ENCODE measurements at places on chromosomes 16 and 17.

DNA sequence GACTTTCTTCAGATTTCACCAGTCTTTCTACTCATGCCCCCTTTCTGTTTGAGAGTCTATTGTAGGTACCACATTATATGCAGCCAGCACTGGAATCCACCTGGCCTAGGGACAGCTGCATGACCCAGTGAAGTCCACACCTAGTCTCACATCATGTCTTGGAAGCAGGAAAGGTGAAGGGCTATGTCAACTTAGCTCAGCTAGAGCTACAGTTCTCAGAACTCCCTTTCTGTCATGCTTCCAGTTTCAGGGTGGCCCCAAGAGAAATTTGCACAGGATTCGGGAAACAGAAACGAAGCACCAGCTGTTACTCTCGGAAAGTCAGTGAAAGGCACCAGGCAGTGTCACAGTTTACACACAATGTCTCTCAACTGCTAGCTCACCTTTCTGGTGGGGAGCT is 51.6 kb upstream of the NLRP1 start:
- no peak for ATAC-seq

DNA sequence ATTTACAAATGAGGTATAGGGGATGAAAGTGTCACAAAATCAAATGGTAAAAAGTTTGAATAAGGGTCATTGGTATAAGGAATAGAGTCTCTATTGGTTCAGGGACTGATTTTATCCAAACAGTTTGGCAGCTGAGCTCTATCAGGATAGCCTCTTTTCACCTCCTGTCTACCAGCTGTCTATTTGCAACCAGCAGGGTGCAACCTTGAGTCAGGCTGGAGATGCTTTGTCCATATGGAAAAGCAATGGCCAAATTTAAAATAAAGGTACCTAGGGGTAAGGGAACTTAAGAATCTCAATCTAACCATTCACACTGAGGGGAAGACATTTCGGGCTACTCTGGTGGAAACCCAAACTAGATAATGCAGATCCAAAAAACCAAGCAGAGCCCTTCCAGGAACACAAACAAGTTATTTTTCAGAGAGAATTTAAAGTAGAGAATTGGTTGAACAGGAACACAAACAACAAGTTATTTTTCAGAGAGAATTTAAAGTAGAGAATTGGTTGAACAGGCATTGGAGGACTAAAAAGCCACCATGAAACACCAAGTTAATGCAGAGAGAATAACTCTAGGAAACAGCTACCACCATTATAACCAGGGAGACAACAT is 12.6 kb upstream of the CA10 start:
- no peak for ATAC-seq

DNA sequence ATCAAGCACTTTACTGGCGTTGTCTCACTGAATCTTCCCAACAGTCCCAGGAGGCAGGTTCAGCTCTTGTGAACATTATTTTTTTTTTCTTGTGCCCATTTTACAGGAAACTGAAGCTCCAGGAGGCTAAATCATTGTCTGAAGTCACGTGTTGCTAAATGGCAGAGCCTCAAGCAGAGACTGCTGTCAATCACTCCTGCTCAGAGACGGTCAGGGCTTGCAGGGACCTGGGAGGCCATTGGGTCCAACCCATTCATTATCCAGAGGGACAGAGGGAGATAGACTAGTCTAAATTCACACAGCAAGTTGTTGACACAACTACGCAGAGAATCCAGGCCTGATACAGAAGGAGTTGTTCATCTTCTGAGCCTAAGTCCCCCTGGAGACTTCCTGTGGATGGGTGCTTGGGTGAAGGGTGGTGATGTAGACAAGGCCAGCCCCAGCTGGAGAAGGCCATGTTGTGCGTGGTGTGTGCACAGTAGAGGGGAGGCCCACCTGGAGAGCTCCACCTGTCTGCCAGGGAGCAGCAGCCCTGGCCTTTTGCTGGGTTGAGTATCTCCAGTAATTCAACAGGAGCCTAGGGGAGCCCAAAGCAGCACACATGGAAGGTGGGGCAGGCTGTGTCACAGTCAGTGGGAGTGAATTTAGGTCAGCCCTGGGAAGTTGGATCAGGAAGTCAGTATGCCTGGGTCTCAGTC is 24.3 kb upstream of the C1QL1 start:
- ATAC-seq, result no peak

GRCh38 chr17:65550075-65550662 is 11.3 kb downstream of the AXIN2 start:
- ATAC-seq, result no peak

- peak; percentile 87 for ATAC-seq
These were observed 22.7 kb downstream of the TMEM114 start for GRCh38 chr16:8567355-8568230.

- no peak for ATAC-seq
These were observed 26.0 kb upstream of the MMP2 start for GRCh38 chr16:55452996-55453395.

DNA sequence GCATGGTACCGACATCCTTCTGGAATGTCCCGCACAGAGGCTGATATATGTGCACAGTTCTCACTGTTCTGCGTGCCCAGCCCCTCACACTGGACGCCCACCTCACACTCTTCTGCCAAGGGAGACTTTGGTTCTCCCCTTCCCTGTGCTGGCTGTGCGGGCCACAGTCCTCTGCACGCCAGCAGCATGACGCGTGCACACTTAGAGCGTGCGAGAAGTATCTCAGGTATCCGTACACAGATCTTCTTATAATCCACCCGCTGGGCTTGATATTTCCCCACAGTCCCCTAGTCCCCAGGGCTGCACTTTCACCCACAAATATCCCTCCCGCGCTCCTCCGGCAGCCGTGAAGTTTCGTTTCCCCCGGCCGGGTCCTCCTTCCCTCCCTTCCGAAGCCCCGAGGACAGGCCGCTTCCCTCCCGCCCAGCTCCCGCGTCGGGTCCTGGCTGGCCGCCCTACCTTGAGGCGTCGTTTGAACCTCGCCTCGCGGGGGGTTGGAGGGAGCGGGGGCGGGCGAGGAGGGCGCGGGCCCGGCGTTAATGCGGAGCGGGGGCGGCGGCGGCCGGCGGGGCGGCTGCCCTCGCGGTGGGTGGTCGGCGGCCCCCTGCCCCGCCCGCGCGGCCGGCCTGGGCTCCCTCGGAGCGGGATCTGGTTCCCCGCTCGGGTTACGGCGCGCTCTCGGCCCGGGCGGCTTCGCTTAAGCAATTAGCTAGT is 5.0 kb upstream of the FOXF1 start:
- no peak for ATAC-seq

DNA sequence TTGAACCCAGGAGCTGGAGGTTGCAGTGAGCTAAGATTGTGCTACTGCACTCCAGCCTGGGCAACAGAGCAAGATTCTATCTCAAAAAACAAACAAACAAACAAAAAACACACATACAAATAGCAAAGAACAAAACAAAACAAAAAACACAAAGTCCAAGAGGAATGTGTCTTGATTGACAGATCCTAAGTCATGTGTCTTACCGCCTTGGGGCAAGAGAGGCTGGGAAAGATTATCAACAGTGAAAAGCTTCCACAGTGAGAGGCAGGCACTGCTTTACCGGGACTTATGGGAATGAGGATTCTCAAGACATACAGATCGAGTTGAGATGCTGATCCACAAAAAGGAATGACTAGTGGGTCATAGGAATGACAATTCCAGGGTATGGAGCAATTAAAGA is 62.7 kb upstream of the GAS7 start:
- no peak for ATAC-seq

- ATAC-seq, result peak; percentile 54
These were observed 193.4 kb downstream of the LGALS9B start for GRCh38 chr17:20273741-20274500.

GRCh38 chr17:48299760-48300159 is 130.3 kb downstream of the SKAP1 start:
- peak; percentile 84 for ATAC-seq

DNA sequence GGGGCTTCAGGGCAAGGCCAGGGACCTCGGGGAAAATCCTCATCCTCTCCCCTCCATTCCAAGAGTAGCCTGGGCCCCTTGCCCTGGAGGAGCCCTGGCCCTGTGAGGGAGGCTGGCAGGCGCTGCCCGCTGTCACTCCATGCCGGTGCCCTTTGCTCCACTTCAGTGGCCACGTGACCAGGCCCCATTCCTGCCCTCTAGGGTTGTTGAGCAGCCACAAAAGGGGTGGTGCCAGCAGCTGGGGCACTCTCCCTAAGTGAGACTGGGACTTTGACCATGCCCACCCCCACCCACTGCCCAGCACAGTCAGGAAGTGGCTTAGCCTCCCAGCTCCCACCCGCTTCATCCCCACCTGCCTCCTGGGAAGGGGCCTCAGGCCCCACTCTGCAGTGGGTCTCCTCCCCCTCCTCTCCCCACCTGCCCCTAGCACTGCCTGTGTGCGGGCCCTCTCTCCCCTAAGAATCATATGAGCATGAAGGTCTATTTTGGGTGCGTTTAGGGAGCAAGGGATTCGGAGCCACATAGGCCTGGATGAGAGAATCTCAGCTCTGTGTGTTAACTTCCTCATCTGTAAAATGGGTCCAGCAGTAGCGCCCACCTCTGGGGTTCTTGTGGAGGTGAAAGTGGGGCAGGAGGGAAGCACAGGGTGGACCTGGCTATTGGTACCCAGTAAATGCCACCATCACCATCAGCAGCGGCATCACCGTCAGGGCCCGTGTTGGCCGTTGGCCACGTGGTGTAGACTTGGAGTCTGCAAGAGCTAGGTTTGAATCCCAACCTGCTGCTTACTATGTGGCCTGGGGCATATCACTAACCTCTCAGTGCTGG is 7.2 kb downstream of the PDK2 start:
- ATAC-seq, result no peak

DNA sequence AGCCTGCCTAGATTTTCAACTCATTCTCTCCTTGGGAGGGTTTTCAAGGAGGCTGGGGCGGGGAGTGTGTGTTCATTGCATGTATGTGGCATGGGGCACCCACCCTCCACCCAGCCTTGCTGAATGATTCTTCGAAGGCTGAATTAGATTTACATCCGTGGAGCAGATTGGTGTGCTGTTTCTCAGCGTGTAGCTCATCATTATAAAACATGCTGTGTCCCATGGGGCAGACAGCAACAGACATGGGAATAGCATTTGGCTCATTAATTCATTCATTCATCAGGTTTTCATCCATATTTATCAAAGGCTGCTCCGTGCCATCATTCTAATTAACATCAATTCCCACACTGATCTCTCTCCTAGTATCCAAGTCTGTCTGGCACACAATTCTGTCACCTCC is 10.6 kb upstream of the CD300A start:
- no peak for ATAC-seq

DNA sequence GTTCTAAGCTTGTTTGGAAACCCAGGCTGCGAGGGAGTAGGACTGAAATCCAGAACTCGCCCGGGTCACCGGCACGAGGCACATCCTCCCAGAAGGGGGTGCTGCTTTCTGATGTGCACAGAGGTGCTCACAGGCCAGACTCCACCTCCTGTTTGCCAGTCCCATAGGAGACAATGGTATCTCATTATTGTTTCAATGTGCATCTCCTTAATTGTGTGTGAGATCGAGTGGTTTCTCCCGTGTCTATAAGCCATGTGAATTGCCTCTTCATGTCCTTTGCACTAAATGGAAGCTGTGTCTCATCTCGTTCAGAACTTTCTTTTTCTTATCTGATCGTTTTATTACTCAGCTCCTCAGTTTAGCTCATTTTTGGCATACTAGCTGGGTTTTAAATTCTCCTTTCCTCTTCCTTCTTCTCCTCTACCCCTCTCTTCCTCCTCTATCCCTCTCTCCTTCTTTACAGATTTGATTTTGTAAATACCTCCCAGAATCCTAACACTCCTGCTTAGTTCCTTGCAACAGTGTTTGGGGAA is 32.1 kb upstream of the PRKCB start:
- peak; percentile 94 for ATAC-seq
